ENCODE measurements at places on chromosomes 3 and 15.

GRCh38 chr3:197600796-197601565 is 45.2 kb upstream of the BDH1 start:
- DNase-seq = no peak

GRCh38 chr15:78142332-78142731 is 6.8 kb upstream of the IDH3A start:
- DNase-seq = no peak

GRCh38 chr15:58096529-58097084 is 31.1 kb upstream of the ALDH1A2 start:
- no peak for DNase-seq

DNA sequence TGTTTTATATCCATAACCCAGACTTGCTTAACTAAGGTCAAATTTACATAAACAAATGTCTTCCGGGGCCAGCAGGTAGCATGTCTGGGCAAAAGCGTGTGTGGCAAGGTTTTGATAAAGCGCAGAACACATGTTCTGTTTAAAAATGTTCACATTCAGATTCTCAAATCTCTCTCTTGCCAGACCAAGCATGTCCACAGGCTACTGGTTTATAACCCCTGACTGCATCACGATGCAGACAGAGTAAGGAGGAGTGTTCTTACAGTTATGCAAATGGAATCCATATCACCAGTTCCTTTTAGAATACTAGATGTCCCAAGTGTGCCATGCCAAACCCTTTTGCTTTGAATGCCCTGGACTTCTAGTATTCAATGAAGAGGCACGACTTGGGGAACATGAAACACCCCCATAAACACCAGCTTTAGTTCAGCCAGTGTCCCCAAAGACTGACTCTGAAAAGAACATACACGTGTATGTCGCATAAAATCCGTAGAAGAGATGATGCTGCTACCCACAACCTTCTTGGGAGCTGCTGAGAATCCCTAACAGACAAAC is 412.0 kb downstream of the CNTN4 start:
- no peak for DNase-seq

DNA sequence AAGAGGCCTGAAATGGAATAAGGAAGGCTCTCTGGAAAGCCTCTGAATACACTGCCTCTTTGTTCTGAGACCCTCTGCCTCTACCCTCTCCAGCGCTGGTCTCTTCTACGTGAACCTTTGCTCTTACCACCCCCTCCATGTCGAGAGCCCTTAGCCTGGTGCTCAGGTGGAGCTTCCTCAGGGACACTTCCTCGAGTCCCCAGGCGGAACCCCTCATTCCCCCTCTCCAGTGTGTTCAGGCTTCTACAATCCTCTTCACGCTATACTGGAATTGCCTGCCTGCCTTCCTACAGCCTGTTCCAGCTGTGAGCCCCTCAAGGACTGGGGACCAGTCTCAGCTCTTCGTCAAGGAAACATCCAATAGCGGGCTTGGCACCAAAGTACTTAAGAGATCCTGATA is 7.4 kb downstream of the STIMATE start:
- no peak for DNase-seq

DNA sequence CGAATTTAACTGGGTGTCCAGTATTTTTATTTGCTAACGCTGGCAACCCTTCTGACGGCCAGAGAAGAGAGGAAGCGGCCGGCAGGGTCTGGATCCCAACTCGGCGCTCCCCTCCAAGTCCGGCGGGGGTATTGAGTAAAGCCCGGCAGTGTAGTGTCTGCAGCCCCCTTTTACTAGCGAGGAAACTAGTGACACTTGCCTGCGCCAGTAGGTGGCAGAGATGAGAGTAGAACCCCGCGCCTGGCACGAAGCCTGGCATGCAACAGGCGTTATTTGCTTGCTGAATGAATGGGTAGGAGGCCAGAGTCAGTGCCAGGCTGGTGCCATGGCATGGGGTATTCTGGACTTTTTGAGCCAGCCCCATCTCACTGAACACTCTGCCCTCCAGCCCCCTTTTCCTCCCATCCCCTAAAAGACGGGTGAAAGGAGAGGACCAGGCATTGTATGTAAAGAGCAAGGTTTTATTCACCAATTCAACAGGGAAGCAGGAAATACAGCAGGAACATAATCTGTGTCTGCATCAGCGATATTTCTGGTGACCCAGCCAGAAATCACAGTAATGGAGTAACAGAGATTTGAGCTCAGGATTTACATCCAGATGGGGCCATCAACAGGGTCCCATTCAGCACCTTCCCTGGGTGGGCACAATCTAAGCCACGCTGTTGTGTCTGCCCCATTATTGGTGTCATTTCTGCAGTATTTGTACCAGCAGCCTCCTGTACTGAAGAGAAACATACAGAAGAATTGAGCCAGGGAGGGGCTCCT is 788 bp upstream of the WDR73 start:
- peak; percentile 86 for DNase-seq

DNA sequence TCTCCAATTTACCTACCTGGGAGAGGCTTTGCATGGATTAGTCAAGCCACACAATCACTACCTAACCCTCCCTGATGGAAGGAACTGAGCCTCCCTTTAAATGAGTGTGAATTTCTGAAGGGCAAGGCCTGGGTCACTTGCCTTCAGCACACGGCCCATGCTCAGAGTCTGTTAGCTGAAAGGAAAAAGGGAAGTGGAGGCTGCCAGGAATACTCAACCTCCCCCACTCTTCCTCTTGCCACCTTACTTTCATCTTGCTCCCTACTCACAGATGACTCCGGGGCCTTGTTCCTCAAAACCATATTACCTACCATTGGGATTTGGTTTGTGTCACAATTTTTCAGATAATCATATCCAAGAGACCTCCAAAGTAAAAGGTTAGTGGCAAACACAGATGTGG is 220.0 kb downstream of the ABHD5 start:
- DNase-seq = no peak

DNA sequence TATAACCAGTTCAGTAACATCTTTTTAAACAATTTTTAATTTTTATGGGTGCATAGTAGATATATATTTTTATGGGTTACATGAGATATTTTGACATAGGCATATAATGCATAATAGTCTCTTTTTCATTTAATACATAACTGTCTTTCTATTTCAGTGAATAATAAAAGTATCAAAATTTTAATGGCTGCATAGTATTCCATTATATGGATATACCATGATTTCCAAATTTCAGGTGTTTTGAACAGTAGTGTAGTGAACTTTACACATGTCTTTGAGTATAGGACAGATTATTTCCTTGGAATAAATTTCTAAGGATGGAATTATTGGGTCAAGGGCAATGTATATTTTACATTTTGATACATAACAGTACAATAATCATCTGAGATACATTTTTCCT is 10.7 kb downstream of the WHAMM start:
- DNase-seq = no peak

GRCh38 chr3:178690571-178690970 is 154.3 kb downstream of the KCNMB2 start:
- DNase-seq = no peak

- DNase-seq = no peak
These were observed 10.9 kb upstream of the FAM107A start for GRCh38 chr3:58588030-58588614.

DNA sequence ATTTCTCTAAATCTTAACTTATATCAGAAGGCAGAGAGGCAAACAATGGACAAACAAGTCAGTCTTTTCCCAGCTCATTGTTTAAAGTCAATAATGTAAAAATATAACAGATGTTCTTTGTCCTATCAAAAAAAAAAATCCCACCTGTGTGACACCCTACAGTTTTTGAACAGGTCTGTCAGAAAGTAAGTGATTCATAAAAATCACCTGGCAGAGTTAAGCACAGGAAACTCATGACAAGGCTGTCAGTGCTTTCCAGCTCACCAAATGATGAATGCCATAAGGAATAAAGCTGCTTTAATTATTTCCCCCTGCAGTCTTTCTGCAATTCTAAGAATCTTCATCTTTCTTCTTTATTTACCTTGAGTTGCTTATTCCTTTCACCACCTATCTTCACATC is 30.3 kb downstream of the ROBO1 start:
- DNase-seq = no peak

DNA sequence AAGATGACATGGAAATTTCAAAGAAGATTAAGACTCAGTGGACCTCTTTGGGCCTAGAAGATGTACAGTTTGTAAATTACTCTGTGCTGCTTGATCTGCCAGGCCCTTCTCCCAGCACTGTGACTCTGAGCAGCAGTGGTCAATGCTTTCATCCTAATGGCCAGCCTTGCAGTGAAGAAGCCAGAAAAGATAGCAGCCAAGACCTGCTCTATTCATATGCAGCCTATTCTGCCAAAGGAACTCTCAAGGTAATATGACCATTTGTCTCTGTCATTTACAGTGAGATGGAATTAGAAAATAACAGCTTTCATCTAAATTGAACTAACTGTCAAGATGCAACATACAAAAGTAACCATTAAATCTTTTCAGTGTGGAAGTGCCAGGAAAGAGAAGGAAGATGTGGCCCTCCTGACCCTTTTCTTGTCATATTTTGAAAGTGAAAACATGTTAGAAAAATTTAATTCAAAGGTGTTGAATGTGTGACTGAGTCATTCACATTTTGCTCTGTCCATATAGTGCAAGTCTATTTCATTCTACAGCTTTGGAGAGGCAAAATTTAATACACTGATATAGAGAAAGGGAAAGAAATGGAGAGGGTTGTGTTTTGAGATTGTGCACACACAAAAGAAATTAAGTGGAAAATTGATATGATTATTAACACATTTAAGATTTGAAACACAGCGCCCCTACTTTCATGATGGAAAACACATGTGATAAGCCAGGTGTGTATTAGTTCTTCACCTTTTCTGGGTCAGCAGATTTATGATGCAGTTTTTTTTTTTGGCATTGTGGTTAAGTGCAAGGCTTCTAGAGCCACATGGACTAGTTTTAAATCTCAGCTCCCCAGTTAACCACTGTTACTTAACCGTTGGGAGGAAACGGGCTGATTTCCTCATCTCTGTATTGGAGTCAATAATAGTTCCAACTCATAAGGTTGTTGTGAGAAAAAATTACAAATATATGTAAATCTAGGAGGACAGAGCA is 375.1 kb downstream of the NAALADL2 start:
- no peak for DNase-seq

Measured in activated CD4-positive, alpha-beta T cell treated with anti-CD3 and anti-CD28 coated beads, Interleukin-2, amount 50 U/mL, for 16 hours (primary cell).